ENCODE measurements at places on chromosomes 3 and 15.

DNA sequence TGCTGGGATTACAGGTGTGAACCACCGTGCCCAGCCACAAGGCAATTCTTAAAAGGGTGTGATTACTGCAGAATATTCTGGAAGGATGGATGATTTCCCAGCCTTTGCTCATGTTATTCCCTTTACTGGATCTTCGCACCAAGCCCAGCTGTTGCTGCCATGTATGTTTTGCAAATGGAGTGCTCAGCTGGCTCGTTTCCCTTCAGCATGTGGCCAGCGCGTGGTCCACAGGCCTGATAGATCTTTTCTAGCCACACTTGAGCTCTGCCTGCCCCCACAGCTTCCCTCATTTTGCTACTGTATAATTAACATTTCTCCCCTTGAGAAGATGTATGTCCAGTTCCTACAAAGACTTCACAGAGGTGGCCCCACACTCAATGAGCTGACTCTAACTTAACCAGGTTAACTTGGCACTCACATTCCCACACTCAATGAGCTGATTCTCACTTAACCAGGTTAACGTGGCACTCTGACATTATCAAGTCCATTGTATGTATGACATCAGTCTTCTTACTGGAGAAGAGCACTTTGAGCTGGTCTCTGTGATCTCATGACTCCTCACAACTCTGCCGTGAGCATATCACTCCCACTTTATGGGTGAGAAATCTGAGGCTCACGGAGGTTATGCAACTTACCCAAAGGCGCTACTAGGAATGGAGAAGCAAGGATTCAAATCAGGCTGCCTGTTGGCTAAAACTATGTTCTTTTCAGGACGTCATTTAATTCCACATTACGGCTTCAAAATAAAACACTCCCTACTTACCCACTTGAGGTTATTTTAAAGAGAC, 49.2 kb downstream of the TM4SF4 start:
- DNase-seq: no peak

DNA sequence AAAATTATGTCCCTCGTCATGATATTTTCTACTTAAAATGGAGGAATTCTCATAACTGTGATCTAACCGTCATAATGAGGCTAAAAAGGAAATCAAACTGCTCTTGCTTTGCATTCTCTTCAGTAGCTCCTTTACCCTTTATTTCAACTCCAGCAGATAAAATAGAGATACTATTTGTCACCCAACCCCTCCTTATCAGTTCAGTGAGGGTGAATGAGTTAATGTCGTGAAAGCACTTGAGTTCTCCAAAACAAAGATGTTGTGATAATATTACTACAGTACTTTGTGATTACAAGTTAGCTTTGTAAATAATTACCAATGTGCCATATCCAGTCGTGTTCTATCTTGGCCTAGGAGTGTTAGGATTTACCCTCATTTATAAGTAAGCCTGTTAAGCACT, 63.4 kb upstream of the ANKRD28 start:
- no peak for DNase-seq

DNA sequence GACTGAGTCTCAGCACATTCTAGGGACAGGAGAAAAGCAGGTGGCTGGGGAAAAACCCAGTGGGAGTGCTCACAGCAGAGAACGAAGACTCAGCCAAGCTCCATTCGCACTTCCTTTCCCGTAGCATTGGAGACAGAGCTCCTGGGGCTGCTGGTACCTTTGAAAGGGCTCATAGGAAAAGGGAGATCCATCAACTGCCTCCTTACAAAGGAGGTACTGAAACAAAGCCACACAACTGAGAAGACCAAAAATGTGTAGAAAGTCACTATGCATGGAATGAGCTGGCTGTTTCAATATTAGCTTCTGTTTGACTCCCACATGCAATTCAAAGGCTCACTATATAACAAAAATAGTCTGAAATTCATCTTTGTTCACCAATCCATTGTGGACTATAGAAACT, 16.9 kb downstream of the STIMATE start:
- no peak for DNase-seq

GRCh38 chr3:164641071-164641470, 437.2 kb downstream of the SI start:
- no peak for DNase-seq

- no peak for DNase-seq
Observed at GRCh38 chr15:40452296-40453090, 11.7 kb downstream of the BAHD1 start.

DNA sequence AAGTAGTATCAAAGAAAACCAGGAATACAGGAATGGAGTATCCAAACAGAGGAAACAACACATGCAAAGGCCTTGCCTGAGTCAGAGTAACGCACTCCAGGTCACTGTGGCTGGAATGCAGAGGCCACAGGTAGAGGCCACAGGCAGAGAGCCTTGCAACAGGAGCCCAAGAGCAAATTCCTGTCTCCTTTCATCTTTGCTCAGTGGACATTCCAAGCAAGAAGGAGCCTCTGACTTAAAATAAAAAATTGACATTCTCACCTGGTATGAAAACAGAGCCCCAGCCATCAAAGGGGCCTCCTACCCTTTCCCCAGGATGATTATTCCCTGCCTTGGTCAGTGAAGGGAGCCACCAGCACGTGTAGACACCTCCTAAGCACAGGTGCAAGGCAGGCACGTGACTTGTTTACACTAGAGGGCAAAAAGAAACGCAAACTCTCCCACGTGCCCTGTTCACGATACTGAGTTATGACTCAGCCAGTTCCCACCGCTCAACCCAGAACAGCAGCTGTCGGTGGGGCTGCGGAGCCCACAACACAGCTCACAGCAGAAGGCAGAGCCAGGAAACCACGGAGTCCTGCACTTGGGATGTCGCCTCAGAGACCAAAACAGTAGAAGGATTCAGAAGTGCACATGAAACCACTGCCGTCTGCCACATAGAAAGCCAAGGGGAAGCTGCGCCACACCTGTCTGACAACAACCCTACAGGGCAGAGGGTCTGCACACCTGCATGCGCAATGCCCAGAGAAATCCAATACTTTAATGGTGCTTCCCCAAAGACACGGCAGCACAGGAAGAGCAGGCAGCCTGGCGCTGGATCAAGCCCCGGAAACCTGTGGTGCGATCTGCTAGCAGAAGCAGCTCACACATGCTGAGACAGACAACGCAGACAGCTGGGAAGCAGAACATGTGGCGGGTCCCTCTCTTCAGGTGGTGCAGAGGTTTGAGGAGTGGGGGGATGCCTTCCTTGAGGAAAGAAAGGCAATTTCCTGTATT, 52.1 kb downstream of the ITGB5 start:
- DNase-seq: peak; percentile 7

GRCh38 chr3:138114988-138115971, at the start of gene DZIP1L:
Gene DZIP1L (minus strand): TSS chr3:138115608. CDS start chr3:138103971, 11,637 bp downstream.
- peak; percentile 4 for DNase-seq

DNA sequence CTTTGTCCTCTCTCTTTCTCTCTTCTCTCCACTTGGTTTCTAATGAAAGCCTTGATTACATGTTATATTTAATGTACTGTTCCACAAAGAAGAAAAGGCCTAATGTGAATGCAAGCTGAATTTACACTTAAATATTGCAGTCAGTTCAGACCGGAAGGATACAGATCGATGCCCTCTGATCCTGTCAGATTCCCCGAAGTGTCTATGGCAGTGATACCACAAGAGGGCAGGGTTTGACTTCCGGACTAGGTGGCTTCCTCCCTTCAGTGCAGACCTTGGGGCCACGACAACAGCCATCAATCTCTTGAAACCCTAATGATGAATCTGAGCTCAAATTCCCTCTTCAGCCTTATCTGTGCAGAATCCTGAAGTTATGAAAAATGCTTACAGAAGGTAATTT, 29.5 kb downstream of the AGTR1 start:
- DNase-seq: no peak

DNA sequence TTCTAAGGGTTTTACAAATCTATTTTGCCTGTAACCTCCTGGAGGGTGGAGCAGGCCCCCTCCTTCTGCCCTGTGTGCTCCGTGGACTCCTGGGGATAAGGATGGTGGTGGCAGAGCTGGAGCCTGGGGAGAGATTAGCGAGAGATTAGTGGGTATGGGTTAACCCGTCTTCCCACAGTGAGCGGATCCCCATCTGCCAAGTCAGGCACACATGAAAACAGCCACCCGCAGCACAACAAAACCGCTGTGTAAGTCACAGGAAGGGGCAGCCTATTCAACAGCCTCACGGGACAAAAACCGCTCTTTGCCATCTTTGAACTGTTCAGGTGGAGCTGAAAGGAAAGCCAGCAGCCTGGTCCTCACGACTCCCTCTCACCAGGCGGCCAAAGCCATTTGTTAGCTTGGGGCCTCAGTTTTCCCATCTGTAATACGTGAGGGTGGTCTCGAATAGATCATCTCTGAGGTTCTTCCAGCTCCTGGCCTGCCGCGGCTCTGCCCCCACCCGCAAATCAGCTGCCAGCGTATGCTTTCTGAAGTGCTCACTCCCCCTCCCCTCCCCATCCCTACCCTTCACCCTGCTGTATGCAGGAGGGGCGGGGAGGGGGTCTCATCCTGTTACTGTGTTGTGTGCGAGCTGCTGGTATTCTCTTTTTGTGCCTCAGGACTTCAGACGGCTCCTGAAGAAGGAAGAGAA, 43.6 kb downstream of the PDIA5 start:
- no peak for DNase-seq

GRCh38 chr15:72535911-72536310, 61.8 kb downstream of the ARIH1 start:
- DNase-seq: no peak

- DNase-seq: no peak
Observed at GRCh38 chr15:71545223-71545760, 265.1 kb upstream of the NR2E3 start.

DNA sequence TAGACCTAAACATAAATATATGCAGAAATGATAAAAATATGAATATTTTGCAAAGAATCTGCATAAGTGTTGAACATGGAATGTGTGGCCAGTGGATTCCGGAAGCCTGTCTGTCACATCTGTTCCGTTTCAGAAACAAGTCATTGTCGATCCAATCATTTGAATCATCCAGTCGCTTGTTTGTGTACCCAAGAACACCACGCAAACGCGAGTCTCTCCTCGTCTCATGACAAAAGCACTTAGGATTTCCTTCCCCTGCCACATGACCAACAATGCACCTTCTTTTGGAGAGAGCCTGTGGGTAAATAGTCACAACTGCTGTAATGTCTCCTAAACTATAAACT, 80.2 kb downstream of the FMN1 start:
- no peak for DNase-seq

DNA sequence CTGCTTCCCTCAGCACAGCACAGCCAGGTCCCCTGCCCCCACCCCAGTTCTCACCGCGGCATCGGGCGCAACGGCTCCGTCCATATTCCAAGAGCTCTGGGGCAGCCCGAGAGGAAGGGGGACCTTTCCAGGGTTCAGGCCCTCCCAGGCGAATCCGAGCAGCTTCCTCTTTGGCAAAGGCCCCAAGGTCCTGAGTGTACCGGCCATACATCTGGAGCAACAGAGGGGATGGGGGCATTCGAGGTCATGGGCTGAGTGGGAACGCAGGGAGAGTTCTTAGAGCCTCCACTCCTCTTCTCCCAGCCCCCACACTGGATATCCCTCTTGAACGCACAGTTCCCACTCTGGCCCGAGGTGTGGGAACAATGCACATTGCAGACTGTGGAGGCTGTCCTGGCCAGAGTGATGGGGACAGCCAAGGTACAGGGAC, 2.5 kb downstream of the CLCN2 start:
- no peak for DNase-seq

DNA sequence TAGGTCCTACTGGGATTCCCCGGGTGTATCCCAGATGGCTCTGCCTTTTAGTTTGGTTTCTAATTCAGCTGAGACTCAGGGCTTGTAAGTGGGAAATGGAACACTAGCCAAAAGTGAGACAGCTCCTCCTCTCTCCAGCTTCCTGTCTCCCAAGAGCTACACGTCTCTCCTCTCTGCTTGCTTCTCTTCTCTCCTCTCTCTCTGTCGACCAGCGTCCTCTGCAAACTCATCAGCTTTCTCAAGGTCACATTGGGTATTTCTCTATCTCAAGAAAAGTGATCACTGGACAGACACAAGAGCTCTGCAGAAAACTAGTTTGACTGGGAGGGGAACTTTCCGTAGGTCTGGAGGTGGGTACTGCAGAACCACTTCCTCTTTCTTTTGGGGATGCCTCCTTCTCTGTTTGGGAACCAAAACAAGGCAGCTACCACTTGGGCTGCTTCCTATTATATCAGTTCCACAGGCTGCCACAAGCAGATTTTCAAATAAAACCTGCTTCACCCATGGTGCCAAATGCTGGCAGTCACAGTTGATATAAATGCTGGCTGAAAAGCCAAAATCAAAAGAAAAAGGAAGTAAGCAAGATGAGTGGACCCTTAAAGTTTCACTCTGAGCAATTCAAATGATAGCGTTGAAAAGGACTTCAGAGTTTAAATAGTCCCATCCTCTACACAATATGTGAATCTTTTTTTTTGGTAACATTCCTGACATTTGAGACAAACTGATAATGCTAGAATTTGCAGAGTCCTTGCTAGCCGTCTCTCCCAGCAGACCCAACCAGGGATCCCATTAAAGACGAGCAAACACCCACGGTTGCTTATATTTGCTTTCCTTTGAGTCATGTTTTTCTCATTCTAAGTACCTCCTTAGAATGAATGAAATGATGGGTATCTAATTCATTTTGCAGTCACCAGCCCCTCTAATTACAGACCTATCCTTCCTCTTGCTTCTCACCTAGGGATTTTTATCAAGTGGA, 7.2 kb upstream of the DYNC1LI1 start:
- DNase-seq: no peak

GRCh38 chr3:182810574-182811268, 17.4 kb downstream of the ATP11B start:
- DNase-seq: no peak

DNA sequence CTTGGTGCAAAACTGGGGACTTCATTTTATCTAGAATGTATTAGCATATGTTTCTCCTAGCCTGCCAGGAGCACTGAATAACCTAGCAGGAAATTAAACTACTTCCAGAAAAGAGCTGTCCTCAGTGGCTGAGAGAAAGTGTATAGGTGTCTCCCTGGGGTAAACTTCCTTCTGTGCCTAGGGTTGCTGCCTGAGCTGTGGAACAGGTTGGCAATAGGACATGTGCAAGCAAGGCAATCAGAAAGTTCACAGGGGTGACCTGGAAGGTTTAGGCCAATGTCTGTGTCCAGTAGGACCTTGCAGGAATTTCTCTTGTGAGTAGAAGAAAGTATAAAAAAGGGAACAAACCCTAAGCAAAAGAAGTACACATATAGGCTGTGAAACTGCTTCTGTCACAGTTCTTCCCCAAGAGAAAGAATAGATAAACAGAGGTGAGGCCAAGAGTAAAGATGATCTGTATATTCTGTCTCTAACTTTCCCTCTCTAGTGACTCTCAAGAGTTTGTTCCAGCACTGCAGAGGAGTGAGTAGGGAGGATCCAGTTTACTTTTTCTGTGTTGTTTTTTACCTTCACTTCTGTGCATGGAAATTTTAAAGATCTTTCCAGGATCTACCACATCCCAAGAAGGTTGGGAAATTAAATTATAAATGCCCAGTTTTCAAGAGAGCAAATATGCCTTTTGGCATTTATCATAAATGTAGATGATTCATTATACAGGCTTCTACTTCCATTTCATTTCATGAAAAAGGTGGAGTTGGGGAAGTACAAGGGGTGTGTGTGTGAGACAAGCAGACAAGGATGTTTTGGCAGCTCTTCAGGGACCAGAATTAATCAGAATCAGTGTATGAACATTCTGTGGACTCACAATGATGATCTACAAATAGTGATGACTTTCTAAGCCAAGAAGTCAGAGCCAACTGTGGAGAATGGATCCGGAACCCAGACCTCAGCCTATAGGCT, 155.2 kb downstream of the RBPMS2 start:
- DNase-seq: no peak

Measured in stimulated activated CD8-positive, alpha-beta memory T cell treated with anti-CD3 and anti-CD28 coated beads, Interleukin-7, amount 100 ng/mL, for 48 hours (primary cell).